ENCODE measurements at places on chromosomes 2 and 18.

DNA sequence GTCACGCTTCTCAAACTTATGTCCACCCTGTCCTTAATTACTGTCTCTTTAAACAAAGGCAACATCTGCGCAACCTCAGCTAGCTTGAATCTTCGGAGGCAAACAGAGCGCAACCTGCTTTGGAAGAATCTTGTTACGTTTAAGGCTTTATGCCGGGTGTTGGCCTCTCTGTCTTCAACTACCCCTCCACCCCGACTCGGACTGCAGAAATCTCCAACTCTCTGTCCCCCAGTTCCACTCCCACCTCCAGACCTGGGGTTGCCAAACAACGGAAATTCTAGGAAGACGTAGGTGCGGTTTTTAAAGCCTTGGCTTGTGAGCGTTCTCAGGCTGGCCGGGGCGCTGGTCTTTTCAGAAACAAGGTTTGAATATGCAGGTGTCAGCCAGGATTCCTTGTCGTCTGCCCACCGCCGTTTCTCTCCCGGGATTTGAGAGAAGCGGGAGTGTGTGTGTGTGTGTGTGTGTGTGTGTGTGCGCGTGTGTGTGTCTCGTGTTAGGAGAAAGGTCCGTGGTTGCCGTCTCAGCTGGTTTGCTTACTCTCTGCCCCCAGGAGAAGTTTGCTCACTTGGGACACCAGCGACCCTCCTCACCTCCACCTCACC is 1.1 kb upstream of the ONECUT2 start:
- DNase-seq, result peak; percentile 20

DNA sequence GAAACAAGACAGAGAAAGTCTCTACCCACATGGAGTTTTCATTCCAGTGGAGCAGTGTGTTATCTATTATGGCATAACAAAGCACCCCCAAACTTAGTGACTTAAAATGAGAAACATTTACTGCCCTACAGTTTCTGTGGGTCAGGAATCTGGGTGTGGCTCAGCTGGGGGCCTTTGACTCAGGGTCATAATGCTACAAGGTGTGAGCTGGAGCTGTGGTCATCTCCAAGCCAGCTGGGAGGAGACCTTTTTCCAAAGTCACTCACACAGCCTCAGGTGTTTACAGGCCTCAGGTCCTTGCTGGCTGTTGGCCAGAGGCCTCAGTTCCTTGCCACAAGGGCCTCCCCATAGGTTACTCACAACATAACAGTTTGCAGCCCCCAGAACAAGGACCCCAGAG is 169.2 kb downstream of the ETAA1 start:
- DNase-seq, result no peak

DNA sequence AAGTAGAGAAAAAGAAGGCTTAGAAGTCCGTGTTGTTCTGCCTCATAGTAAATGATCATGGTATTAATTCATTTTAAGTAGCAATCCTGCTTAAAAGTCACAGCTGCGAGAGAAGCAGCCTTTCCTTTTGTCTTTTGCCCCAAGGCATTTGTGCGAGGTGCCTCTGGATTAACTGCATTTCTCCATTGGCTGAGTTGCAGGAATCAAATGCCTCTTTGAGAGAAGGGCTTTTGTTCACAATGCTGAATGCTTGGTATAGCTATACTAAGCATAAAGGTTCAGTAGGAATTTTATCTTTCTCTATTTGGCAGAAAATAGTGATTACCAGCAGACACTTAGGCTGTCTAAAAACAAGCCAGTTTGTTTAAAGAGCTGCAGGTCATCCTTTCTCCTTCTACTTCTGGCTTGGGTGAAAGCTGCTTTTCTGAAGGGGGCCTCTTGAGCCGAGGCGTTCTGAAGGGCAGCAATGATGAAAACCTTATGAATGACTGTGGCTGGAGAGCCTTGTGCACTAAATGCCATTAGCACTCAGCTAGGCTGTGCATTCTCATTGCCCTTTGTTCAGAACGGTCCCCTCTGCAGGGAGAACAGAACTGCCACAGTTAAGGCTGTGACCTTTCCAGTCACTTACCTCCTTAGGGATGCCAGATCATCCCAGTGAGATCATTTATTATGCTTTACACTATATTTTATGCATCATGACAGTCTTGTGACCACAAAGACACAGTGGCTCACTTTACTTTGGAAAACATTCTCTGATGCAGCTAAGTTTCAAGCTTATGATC is 68.8 kb upstream of the TMEM87B start:
- no peak for DNase-seq

DNA sequence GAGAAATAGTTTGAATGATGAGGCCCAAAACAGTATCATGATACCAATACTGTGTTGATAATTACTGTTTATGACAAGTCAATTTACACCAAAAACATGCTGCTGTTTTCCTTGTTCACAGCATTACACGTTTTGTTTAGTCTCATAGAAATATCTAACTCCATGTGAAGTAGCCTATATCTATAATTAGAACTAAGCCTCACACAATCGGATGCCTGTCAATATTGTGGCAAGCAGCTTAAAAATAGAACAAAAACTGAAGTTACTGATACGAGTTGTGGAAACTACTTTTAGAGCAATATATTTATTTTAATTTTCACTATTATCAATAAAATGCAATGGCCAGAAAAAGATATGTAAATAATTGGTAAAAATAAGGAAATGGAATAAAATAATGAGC is 470.8 kb downstream of the ZEB2 start:
- no peak for DNase-seq

- DNase-seq, result no peak
Observed at GRCh38 chr2:189178054-189178453, 1.5 kb downstream of the COL5A2 start.

DNA sequence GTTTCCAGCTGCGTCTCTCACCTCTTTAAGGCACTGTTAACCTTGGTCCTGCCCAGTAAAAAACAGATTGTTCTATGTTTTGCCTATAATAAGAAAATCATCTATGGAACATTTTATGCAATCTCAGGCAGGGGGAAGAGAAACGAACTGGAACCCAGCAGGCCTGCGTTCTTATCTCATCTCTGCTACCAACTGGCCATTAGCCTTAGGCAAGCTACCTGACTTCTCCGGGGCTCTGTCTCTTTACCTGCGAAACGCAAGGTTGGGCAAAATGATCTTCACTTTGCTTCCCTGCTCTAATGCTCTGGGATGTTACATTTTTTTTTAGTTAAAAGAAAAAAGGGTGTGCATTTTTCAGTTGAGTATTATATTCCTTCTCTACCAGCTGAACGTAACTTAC is 70.5 kb upstream of the WIPF1 start:
- DNase-seq, result no peak

DNA sequence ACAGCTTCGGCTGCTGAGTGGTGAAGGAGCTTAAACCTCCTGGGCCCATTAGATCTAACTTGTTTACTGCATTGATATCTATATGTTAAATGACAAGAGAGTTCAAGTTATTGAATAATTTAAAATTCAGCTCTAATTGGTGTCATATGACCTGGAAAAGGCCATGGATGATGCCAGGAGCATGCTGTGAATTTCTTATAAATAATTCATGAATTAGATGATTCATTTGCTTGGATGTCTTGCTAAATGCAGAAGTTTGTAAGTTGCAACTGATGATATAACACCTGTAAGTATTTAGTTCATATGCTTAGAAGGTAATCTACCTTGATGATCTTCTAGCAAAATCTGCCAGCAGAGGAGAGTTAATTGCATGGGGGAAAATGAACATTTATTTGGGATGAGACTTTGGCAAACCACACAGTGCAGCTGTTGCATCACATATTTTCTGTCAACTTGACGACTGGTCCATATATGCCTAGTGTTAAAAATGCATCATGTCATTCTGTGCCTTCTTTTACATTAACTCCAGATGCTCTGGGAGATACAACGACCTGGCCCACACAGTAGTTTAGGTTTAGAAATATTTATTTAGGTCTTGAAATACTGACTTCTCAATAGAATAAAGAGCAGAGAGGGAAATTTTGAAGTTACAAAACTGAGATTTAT is 226.3 kb downstream of the KIAA1328 start:
- no peak for DNase-seq

- no peak for DNase-seq
Observed at GRCh38 chr18:12301263-12302005, 6.6 kb upstream of the TUBB6 start.

DNA sequence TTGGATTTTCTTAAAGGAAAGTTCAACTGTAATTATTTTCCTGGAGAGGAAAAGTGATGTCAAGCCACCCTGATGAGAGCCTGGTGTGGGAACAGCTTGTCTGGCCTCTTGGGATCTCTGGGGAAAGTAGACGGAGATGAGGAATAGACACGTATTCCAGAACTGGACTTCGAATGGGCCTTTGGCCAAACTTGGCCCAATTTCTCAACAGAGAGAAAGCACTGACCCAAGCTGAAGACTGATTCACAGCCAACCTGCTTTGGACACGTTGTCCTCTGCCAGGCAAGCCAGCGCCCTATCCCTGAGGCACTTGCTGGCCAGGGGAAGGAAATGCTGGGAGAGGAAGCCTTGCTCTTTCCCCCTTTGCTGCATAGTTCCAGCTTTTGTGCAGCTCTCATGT is 70.8 kb upstream of the CTAGE1 start:
- no peak for DNase-seq

- DNase-seq, result no peak
Observed at GRCh38 chr18:2967820-2968219, 45.1 kb downstream of the LPIN2 start.

GRCh38 chr2:203690117-203690431 is 16.4 kb upstream of the CD28 start:
- no peak for DNase-seq

GRCh38 chr2:64049633-64050220 is 30.5 kb upstream of the VPS54 start:
- peak; percentile 77 for DNase-seq

GRCh38 chr2:96949701-96950350 is 36.6 kb downstream of the FAM178B start:
- no peak for DNase-seq

DNA sequence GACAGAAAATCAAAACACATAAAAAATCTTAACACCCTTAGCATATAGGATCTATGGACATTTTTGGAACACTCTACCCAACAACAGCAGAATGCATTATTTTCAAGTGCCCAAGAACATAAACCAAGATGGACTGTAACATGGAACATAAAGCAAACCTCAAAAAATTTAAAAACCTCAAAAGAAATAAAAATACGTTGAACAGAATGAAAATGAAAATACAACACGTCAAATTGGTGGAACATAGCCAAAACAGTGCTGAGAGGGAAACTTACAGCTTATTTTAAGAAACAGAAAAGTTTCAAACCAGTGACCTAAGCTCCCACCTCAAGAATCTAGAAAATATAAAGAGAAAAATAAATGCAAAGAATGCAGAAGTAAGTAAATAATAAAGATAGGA is 58.3 kb upstream of the BCL2L11 start:
- no peak for DNase-seq

DNA sequence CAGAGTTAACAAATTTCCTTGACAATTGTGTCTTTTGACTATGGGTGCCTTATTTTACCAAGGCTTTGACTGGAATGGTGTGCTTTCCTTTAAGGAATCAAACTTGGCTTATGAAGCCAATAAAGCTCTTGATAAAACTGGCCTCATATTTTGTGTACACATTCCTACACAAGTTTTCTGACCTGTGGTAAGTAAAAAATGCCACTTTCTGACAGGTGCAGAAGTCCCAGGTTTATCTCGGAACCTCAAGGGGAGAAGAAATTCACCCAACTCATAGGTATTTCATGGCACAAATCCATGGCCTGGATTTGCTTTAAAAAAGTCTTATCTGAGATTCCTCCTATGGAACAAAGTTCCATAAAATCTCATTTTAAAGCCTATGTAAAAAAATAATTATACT is 880.6 kb upstream of the LRATD1 start:
- no peak for DNase-seq

DNA sequence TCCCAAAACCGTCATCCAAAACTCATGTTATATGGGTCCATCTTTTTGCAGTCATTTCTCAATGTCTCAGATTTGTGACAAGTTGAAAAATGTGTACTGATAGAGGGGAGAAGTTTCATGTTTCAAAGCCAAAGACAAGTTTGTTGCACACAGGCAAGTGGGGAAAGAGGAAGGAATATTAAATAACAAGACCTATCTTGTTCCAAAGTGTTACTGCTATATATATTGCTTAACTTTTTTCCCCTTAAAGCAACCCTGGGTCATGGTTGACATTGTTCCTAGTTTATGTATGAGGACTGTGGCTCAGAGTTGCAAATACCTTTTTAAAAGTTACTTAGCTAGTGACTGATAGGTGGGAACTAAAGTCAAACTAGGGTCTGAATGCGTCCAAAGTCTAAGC is 1.7 kb downstream of the ITGA4 start:
- no peak for DNase-seq

DNA sequence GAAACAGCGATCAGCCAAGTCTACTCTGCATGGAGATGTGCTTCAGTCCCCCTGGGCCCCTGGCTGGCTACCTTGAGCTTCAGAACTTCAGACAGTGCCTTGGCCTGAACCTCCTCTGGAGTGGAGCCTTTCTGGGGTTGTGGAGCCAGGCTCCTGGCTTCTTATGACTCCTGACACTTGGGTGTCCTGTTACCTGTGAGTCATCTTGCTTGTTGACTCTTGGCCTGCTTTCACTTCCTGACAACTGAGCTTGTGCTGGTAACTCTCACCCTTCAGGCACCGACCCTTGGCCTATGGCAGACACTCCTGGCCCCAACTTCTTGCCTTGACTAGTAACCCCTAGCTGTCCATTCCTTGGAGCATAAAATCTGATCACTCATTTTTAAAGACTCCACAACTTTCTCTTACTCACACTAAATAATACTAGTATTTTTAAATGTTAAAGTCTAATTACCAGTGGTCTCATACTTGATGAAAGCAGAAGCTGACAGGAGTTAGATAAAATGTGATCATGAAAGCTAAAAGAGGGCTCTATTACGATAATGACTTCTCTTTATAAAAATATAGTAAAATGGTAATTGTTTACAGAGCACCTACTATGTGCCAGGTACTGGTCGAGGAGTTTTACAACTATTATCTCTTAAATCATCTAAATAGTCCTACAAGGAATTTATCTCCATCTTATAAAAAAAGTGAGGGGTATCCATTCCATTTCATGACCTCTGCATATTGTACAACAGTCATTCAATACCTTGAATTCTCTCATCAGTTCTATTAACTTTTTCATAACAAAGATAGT is 46.3 kb upstream of the VIT start:
- DNase-seq, result peak; percentile 50

DNA sequence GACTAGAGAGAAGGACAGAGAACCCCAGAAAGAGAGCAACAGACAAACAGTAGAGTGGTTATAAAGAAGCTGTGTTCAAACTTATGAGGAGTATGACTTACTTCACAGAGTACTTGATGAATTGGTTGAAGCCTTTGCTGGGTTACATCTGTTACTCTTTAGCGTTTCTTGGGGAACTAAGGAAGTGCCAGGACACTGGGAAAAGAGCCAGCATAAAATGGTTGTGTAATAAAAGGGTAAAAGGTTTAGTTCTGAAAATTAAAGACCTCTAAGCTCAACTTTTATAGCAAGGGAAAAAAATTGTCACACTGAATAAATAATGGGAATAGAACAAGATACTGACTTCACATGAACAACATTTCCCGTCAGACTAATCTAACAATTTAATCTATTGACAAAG is 17.0 kb upstream of the STAT4 start:
- no peak for DNase-seq
